ENCODE measurements at places on chromosomes 3 and 15.

- no peak for DNase-seq
Measured at GRCh38 chr3:14832975-14833722, 14.4 kb downstream of the FGD5 start.

DNA sequence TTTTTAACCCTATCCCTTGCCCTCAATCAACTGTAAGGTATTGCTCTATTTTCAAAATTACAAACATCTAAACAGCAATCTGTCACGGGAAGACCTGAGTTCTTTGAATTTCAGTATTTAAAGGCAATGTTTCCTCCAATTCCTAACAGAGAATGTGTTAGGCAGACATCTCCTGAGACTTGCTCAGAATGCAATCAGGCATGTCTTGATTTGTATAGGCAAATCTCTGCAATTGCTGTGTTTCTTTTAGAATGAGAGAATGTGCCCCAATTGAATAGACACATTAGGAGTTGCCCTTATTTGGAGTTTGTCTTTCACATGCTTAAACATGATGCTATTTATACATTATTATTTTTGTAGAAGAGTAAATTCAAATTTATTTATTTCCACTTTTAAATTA lies 205.6 kb downstream of the CADM2 start:
- DNase-seq: no peak

GRCh38 chr15:77839970-77840905 lies 207.5 kb upstream of the LINGO1 start:
- DNase-seq: no peak

GRCh38 chr3:128457937-128458336 lies 8.8 kb downstream of the DNAJB8 start:
- DNase-seq: no peak

DNA sequence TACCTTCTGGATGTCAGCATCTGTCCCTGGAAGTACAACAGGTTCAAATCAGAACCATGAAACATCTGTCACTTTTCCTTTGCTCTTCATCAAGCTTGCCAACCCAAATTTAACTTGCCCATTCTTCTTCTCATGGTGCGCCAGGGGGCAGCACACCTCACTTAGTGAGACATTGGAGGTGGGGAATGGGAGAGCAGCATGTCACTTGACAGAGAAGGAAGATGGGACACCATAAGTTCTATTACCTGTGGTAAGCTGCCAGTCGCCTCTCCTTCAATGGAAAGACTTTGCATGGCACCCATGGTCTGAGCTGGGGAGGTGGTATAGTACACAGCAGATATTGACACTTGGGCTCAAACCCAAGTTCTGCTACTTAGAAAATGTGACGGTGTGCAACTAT lies 2.9 kb downstream of the SCN5A start:
- DNase-seq: no peak

DNA sequence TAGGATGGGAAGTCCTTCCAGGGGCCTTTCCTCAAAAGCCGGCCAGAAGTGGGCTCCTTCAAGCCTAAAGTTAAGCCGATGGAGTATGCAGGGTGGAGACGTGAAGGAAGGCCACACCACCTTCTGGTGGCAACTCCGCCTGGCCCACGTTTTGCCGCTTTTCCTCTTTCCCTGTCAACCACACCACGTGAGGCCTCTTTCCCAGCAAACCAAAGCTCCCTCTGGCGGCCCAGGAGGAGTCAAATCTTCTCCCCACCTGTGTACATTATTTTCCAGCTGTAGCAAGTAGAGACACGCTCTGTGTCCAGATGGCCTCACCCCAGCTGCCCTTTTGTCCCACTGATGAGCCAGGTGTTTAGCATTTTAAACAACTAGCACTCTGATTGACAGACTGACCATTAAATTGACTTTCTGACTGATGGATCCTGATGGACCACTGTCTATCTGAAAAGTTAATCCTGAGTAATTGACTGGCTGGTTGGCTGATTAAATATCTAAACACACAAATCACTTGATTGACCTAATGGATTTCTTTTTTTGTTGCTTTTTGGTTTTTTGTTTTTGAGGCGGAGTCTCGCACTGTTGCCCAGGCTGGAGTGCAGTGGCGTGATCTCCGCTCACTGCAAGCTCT lies 59.6 kb upstream of the ZBTB38 start:
- no peak for DNase-seq

- no peak for DNase-seq
Measured at GRCh38 chr3:161393310-161393709, 22.0 kb upstream of the SPTSSB start.

- DNase-seq: no peak
Measured at GRCh38 chr3:58569287-58570001, 7.7 kb downstream of the FAM107A start.

GRCh38 chr3:29521751-29522150 lies 240.9 kb downstream of the RBMS3 start:
- no peak for DNase-seq

- DNase-seq: no peak
Measured at GRCh38 chr3:14774431-14774830, 44.3 kb upstream of the FGD5 start.

DNA sequence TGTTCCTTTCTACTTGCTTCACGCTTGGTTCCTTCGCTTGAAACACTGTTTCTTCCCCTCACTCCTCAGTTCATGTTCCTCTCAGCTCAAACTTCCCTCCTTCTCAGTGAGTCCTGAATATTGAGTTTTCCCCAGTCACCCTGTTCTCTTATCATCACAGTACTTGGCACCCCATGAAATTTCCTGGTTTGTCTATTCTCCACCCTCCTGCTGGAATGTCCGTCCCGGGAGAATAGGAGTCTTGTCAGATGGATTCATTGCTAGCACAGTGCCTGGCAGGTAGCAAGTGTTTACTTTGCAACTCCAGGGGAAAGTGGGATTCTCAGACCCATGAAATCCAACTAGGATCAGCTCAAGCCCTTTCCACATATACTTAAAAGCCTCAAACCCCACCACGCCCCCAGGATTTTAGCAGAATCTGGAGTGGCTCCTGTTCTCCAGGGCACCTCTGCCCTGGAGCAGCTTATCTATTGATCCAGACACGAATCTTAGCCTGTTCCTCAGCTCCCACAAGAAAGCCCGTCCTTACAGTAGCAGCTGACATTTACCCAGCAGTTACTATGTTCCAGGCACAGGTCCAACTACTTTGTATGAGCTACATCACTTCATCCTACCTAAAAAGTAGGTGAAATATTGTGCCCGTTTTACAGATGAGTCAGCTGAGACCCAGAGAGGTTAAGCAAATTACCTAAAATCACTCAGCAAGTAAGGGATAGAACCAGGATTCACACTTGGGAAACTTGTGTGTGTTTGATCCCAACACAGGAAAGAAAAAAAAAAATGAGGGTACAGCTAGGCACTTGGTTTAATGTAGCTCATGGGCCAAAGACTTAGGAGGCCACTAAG lies 36.8 kb upstream of the MAP3K13 start:
- DNase-seq: no peak

- DNase-seq: no peak
Measured at GRCh38 chr3:130456540-130456939, 60.4 kb upstream of the COL6A6 start.

DNA sequence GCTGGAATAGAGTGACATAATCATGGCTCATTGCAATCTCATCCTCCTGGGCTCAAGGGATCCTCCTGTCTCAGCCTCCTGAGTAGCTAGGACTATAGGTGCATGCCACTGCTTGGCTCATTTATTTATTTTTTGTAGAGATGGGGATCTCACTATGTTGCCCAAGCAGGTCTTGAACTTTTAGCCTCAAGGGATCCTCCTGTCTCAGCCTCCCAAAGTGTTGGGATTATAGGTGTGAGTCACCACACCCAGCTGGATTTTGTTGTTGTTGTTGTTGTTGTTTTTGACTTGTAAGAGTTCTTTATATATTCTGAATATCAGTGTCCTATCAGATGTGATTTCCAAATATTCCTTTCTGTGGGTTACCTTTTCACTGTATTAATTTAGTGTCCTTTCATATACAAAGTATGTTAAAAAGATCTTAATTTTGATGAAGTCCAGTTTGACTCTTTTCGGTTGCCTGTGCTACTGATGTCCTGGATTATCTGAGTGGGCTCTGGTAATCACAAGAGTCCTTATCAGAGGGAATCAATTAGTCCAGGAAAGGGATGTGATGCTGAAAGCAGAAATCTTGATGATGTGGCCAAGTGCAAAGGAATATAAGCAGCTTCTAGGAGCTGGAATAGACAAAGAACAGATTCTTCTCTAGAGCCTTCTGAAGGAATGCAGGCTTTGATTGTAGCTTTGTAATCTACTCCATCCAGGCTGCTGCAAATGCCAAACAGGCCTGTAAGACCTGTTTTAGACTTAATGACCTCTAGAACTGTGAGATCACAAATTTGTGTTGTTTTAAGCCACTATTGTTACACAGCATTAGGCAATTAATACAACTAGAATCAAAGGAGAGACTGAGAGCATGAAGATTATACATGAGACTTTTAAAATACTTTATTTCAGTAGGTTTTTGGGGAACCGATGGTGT lies 30.2 kb downstream of the NCK1 start:
- no peak for DNase-seq

DNA sequence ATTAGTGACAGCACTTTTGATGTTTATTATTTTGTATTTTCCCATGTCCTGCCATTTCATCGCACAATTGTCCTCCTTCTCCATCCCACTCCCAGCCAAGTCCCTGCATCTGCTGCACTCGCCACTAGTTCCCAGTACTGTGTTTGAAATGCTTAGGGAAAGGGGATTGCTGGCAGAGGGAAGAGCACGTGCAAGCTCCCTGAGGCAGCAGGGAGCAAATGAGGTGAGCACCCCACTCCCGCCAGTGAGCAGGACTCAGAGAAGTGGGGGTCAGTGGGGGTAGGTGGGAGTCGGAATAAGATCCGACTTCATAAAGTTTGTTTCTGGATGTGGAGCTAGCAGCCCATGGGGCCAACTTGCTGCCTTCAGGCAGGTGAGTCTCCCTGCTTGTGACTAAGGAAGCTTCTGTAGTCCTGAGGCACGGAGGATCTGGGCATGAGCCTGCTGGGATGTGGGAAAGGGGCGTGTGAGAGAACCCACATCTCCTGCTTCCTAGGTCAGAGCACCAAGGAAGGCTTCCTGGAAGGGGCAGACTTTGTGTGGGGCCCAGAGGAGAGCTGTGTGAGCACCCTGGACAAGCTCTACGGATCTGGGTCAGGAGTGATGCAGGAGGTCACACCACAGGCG lies 99.7 kb upstream of the TLE3 start:
- no peak for DNase-seq

GRCh38 chr3:15654127-15654526 lies 52.6 kb downstream of the BTD start:
- DNase-seq: no peak

DNA sequence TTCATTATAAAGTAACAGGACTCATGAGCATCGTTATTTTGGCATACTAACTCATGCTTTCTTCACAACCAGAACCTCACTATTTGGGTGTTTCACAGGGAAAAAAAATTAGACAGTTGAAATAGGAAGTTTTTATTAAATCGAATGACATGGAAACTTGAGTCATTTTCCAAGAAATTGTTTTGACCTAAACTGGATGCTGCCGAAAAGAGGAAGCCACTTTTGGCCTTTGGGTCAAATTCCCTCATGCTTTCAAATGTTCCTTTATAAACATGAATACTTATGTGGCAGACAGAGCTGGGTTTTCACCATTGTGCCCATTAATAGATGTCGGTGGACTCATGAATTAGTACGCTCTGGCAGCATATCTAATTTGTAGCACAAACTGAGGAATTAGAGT lies 224.9 kb downstream of the MCTP2 start:
- no peak for DNase-seq

- DNase-seq: no peak
Measured at GRCh38 chr3:53570709-53571108, 76.3 kb downstream of the CACNA1D start.

GRCh38 chr3:41192885-41193284 lies 6.4 kb upstream of the CTNNB1 start:
- no peak for DNase-seq

DNA sequence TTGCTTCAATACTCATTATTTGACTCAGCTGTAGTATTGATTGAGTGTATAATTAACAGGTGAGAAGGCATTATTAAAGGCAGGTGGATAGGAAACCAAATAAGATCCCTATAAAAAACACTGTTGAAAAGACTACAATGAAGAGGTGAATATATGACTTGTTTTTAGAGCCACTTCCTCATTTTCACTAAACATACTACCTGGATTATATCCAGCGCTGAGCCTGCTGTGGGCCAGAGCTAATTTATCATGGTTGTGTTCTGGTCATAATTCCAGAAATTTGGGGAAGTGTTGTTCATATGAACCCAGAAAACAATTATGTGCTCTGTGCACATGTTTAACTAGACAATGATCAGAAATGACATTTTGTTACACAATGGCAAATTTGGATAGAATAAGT lies 235.3 kb upstream of the MME start:
- no peak for DNase-seq

DNA sequence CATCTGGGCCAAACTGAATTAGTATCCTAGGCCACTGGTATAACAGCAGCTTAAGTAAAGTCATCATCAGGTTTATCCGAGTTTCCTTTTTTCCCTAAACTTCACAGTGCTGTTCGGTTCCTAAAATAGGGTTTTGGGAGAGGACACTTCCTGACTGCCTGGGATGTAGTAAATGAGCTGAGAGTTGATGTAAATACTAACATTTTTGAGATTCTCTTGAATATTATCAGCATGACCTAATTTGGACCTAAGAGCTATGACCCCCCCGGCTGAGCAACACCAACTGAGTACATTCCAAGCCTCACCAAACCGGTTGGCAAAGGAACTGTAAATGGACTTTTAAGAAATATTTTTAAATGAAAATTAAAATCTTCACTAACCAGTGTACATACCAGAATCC lies 78.8 kb downstream of the IL5RA start:
- no peak for DNase-seq

DNA sequence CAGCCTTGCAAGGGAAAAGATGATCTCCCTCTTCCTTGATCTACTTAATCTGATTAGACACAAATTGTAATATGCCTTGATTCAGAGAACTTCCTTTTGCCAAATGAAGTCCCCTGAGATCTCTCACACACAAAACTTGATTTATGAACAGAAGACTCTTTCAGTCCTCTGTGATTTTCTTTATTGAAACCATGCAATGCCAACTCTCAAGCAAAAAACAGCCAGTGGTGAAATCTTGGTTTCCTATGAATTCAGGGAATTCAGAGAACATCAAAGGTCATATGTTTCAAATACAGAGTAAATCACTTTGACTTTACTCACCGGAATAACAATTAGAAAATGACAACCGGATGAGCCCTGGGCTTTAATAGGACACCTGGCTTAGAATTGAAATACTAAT lies 211.7 kb downstream of the ABHD5 start:
- DNase-seq: no peak

GRCh38 chr3:38347421-38348200 lies 1.0 kb downstream of the XYLB start:
- DNase-seq: no peak

DNA sequence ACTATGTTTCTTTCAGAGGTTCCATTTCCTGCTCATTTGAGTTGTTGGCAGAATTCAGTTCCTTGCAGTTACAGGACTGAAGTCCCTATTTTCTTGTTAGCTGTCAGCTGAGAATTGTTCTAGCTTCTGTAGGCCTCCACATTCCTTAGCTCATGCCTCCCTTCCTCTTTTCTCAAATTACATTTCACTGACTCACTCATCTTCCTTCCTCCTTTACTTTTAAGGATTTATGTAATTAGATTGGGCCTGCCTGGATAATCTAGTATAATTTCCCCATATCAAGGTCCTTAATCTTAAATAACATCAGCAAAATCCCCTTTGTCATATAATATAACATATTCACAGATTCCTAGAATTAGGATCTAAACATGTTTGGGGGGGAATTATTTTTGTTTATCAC lies 40.6 kb upstream of the RBMS3 start:
- no peak for DNase-seq

GRCh38 chr15:58040150-58040549 lies 25.4 kb downstream of the ALDH1A2 start:
- no peak for DNase-seq

- no peak for DNase-seq
Measured at GRCh38 chr3:53104762-53105161, 25.5 kb downstream of the RFT1 start.

GRCh38 chr3:154898443-154898842 lies 181.7 kb upstream of the MME start:
- DNase-seq: no peak

Measured in stimulated activated CD4-positive, alpha-beta T cell treated with anti-CD3 and anti-CD28 coated beads, Interleukin-15, amount 100 ng/mL, for 48 hours (primary cell).